ENCODE measurements at places on chromosomes 3 and 15.

- no peak for DNase-seq
Observed at GRCh38 chr3:141212555-141212954, 19.1 kb upstream of the PXYLP1 start.

DNA sequence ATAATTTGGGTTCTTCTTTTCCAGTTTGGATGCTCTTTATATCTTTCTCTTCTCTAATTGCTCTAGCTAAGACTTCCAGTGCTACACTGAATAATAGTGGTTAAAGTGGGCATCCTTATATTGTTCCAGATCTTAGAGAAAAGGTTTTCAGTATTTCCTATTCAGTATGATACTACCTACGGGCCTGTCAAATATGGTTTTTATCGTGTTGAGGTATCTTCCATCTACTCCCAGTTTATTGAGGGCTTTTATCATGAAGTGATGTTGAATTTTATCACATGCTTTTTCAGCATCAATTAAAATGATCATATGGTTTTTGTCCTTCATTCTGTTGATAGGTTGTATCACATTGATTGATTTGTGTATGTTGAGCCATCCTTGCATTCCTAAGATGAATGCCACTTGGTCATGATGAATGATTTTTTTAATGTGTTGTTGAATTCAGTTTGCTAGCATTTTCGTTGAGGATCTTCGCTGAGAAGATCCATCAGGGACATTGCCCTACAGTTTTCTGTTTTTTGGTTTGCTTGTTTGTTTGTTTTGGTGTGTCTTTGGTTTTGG, 3.0 kb upstream of the LRRC34 start:
- DNase-seq: no peak

DNA sequence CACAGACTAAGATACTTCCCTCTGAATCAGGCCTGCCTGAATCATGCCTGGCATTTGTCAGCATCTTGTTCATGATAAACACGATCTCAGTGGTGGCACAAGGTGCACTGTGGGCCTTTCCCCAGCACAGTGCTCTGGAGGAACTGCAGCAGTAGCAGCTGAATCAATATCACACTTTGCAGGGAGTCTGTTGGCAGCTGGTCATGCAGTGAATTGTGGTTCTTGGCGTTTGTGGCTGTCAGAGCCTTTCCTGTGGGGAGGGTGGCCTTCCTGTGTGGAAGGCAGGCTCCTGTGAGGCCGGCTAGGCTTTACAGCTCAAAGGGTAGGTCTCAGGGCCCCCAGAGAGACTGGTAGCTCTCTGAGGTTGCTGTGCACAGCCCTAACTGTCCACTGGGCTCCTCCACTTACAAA, 54.4 kb upstream of the TLE3 start:
- DNase-seq: no peak

DNA sequence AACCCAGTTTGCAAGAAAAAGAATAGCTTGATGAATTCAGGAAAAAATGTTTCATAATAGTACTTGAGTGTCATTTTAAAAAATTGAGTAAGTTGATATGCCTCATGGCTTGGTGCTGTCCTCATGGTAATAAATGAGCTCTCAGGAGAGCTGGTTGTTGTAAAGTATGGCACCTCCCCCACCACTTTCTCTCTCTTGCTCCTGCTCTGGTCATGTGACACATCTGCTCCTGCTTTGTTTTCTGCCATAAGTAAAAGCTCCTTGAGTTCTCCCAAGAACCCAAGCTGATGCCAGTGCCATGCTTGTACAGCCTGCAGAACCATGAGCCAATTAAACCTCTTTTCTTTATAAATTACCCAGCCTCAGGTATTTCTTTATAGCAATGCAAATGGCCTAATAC, 108.8 kb upstream of the CRBN start:
- DNase-seq: no peak
